ENCODE measurements at places on chromosomes 3 and 15.

GRCh38 chr15:44804298-44805046 is 68.1 kb downstream of the TRIM69 start:
- no peak for DNase-seq

- no peak for DNase-seq
Measured at GRCh38 chr3:148023994-148024393, 614.8 kb downstream of the ZIC1 start.

GRCh38 chr15:90035840-90036230 is 34.7 kb downstream of the ZNF710 start:
- no peak for DNase-seq

- DNase-seq, result no peak
Measured at GRCh38 chr15:85974742-85975141, 104.9 kb upstream of the AGBL1 start.

DNA sequence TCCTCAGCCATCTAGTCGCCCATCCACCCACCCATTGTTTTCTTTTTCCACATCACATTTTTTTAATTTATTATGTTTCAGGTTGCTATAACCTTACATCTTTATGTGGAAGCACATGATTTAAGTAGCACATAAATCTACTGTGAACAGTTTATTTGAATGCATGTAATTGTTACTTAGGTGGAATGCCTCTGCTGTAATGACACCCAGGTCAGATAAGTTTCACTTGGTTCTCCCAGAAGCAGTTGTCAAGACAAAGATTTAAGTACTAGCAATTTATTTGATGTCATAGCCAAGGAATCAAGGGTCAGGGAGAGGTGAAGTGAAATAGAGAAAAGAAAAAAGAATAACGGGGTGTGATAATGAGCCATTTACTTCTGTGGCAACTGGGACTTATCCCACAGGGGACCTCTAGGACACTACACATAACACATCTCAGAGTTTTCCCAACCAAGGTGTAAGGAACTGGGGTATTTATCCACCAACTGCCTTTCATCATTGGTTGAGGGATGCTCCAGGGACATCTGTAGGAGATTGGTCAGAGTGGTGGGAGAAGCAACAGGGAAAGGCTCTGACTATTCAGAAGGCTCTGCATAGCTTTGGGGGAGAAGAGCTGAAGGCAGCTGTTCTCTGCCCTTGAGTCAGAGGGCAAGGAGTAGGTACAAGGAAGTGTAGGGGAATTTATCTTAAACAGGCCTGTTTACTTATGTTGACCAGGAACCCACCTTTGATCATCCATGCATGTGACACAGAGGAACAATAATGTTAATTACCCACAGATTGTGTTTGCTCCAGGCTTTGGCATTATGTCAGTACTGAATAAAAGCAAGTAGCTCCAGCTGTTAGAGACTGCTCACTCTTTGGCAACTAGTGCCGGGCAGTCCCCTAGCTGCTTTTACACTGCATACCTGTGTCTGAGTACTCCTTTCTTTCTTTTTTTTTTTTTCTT is 94.8 kb downstream of the CD200R1L start:
- DNase-seq, result no peak

All from MCF 10A (cell line).